ENCODE measurements at places on chromosomes 12 and 14.

DNA sequence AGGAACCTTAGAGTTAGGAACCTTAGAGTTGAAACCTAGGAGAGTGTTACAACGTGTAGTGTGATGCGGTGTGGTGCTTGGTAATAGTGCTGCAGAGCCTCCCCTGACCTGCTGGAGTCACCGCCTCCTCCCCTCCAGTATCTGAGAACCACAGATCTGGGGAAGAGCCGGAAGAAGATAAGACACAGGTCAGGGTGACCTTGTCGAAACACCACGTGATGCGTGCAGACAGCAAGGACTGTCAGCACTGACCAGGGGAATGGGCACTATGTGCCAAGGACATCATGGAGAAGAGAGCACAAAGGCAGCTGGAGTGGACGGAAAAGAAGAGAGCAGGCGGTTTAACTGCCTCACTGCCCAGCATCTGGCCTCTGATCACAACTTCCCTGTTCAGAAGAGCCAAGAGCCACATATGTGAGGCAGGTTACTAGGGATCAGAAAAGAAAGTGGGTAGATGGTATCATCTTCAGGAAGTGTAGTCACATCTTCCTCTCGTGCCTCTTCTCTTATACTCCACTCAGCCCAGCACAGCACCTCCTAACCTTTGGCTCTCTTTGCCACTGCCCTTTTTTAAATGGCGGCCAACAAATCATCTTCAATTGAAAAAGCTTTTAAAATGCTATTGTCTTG, 93.7 kb downstream of the TESC start:
- DNase-seq, result no peak

DNA sequence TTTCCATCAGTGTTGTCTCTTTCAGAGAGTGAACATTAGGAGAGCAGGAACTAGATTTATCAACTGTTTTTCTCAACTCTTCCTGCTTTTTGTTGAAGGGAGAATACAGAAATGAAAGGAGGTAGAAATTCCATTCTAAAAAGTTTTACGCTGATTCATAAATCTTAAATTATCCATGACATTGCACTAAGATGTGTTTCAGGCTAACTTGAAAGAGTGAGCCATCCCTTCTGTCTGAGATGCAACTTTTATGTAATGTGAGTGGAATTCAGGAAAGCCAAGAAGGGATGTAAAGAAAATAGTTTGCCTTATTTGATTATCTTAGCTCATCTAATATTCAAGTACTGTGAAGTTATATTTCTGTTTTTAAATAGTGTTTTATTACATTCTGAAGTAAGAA, 349.5 kb upstream of the RGS6 start:
- DNase-seq, result no peak

GRCh38 chr14:70707138-70708038, 65.7 kb downstream of the TTC9 start:
- DNase-seq, result no peak

GRCh38 chr12:42070036-42070435, 74.6 kb downstream of the GXYLT1 start:
- no peak for DNase-seq

- DNase-seq, result no peak
Observed at GRCh38 chr14:63759456-63759855, 31.6 kb upstream of the SGPP1 start.

DNA sequence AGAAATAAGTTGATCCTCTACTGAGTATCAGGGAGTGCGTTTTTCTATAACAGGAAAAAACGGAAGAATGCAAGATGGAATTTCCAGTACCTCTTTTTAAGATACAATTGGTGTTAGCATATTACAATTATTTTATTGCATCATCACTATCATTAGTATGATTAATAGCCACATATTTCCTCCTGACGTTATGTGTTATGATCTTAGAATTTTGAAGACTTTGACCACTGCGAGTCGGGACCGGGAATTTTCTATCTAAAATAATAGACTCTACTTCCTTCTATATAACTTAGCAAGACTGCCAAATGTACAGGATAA, 679 bp upstream of the SAV1 start:
- DNase-seq, result no peak

GRCh38 chr14:40796168-40796567, 810.5 kb upstream of the LRFN5 start:
- DNase-seq, result no peak

GRCh38 chr12:3350432-3350831, 140.6 kb upstream of the PRMT8 start:
- DNase-seq, result no peak

DNA sequence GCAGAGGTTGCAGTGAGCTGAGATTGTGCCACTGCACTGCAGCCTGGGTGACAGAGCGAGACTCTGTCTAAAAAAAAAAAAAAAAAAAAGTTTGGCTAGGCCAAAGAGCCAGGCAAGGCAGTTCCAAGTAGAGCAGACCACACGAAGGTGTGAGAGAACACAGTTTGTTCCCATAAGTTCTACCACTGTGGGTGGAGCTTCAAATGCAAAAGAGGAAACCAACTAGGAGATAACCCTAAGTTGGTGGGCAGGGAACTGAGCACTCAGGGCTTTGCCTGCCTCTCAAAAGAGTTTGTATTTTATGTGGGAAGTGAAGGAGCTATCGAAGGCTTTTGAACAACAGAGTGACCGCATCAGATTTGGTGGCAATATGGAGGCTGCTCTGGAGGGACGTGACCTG, 15.1 kb downstream of the SOCS2 start:
- no peak for DNase-seq

DNA sequence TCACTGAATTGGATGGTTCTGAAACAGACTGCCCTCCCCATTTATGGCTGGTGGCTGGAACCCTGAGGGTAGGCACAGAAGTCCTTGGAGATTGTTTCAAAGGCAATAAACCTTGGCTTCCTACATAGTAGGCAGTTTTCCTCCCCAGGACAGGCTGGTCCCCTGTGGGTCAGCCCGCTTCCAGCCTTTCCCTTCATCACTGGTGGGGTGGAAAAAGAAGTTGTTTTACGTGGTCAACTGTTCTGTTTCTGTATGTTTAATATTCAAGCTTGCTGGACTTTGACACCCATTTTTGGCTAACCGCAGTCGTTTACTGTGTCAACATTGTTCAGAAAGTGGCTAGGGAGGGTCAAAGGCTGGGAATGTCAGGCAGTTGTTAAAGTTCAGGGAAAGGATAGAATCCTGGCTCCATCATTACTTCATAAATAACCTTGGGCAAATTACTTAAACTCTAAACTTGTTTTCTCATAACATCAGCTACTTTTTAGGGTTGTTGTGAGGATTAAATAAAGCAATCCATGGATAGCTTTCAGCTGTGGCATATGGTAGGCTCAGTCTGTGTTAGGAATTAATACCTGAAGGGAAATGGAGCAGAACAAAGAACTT, 2.4 kb downstream of the KLHDC2 start:
- DNase-seq, result no peak

- DNase-seq, result no peak
Observed at GRCh38 chr12:95458761-95459160, 15.2 kb upstream of the METAP2 start.

DNA sequence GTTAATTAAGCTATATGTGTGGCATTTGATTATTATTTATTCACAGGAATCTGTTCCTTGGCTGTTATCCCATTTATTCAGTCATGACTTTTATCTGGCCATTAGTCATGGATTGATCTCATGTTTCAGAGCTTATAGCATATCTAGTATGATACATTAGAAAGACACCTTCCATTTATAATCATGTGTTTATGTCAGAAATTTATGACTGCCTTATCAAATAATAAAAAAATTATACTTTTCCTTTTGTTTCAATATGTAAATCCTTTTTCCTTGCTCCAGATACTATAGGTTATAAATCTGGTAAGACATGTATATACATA, 248.0 kb upstream of the PDE3A start:
- DNase-seq, result no peak

DNA sequence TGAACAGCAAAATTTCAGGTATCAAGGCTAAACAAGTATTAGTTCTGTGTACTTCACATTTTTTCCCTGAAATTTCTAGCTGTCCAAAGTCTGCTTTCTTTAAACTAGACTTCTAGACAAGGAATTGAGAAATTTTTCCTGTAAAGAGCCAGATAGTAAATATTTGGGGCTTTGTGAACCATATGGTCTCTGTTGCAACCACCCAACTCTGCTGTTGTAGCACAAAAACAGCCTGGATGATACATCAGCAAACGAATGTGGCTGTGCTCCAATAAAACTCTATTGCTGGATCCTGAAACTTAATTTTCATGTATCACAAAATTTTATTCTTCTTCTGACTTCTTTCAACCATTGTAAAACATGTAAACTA, 96.0 kb upstream of the SLC38A4 start:
- no peak for DNase-seq

DNA sequence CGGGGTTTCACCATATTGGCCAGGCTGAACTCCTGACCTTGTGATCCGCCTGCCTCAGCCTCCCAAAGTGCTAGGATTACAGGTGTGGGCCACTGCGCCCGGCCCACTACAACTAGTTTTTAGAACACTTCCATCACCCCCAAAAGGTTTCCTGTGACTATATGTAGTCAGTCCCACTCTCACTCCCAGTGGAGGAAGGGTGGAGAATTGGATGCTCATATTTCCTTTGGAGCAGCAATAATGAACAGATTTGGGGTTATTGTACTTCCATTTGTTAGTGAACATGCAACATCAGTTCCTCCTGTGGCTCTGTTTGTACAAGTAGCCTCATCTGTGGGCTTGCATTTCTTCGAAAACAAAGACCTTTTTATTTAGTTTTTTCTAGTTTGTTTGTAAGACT, 35.8 kb downstream of the RAP1B start:
- no peak for DNase-seq

- no peak for DNase-seq
Observed at GRCh38 chr14:64632056-64632455, 72.2 kb upstream of the PLEKHG3 start.

DNA sequence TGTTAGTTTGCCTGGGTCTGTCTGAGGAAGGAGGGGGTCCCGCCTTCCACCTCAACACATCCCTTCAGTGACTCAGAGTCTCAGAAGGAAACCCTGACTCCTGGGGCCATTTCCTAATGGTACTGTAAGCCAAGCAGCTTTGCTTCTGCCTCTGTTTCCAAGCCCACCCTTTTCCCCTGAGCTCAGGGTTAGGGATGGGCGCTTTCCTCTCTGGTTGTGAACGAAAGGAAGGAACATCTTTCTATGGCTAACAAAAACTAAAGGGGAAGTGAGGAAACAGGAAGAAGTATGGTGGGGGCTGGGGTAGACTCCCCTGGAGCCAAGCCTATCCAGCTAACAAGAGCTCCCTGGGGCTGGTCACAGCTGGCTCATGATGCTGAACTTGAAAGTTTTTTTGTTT, 11.6 kb upstream of the UNC119B start:
- no peak for DNase-seq

GRCh38 chr12:46493834-46494181, 121.2 kb upstream of the SLC38A2 start:
- DNase-seq, result no peak

DNA sequence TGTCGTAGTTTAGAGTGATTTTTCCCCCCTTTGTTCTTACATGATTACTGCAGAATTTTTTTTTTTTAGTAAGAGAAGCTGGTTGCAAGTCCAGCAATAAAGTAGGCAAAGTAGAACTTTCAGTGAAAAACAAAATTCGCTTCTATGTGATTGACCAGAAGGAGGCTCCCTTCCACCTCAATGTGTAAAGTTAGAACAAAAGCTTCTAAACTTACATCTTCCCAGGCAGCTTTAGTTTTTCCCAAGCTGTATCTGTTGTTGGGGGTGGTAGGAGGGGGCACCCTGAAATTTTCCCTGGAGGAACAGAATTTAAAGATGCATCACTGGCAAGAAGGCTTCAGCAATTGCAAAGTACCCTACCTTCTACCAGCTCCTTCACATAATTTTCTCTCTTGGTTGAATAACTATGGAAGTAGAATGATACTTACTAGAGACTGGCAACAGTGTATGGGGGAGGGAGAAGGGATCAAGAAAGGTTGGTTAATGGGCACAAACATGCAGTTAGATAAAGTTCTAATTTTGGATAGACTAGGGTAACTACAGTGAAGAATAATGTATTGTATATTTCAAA, 87.3 kb upstream of the E2F7 start:
- no peak for DNase-seq

DNA sequence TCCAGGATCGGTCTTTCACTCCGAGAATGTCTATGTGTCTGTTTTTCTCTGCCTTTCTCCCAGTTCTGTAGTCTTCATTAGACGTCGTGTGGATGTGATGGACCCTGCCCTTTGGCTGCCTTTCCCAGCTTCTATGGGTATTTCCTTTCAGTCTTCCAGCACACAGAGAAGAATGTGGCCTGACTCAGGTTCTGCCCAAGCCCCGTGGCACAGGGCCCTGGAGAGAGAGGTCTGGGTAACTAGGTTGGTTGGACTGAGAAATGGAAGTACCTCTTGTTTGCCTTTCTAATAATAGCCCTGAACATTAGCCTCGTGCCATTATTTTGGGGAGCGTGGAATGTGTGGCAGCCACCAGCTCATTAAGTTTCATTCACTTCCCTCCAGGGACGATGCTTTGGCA, 3.8 kb downstream of the FOXJ2 start:
- no peak for DNase-seq

DNA sequence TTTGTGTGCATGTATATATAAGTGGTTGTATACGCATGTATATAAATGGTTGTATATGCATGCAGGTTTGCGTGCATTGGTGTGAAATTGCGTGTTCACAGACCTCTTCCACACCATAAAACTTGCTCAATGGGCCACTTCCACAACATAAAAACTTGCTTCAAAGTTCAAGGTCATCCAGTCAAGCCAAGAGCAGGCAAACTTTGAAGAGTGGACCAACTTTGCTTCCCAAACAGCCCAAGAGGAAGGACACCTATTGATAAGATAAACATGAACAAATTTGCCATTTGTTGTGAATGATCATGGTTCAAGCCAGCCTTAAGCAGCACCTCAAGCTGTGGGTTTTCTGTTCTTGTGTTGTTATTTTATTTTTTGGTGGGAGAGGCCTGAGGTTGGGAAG, 25.2 kb upstream of the PPP1CC start:
- DNase-seq, result no peak

DNA sequence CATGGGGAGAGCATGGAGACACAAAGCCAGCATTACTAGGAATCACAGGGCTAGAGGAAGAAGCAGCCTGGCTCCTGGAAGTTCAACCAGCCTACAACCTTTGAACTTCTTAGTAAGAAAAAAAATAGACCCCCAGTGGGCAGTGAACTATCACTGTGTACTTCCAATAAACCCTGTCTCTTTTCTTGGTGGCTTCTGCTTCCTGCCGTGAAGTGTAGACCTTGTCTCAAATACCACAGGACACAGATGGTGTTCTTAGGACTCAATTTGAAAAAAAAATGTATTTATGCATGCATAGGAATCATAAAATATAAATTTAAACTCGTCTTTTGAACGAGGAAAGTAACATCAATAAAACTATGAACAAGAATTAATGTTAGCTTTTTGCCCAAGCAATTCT, 3.6 kb upstream of the PTGER2 start:
- no peak for DNase-seq

DNA sequence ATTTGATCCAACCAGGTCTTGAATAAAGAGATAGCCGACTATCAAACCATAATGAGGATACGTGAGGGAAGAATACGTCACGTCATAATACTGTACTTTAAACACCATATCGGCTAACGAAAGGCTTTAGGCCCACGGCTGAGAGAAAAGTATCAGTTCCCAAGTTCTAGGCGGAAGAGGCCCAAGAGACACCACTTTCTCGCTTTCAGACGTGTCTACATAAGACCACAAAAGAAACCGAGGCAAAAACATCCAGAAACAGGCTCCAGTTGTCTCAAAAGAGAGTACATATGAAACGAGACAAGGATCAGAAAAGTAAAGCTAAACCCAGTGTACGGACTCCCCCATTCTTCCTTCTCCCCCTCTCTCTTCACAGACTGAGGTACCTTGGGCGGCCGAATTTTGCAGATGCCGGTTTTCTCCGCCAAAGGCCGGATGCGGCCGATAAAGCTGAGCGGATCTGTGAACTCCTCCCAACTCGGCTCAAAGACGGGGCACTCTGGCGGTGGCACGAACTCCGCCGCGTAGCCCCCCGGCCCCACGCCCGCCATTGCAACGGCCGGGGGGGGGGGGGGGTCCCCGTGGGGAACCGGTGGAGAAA, 479 bp downstream of the KDM5A start:
- peak; percentile 15 for DNase-seq

Data from stimulated activated CD4-positive, alpha-beta T cell treated with anti-CD3 and anti-CD28 coated beads, Interleukin-15, amount 100 ng/mL, for 1 hour (primary cell).